ENCODE measurements at places on chromosomes 2 and 18.

GRCh38 chr2:22600999-22601398 is 784.0 kb upstream of the KLHL29 start:
- DNase-seq, result no peak

DNA sequence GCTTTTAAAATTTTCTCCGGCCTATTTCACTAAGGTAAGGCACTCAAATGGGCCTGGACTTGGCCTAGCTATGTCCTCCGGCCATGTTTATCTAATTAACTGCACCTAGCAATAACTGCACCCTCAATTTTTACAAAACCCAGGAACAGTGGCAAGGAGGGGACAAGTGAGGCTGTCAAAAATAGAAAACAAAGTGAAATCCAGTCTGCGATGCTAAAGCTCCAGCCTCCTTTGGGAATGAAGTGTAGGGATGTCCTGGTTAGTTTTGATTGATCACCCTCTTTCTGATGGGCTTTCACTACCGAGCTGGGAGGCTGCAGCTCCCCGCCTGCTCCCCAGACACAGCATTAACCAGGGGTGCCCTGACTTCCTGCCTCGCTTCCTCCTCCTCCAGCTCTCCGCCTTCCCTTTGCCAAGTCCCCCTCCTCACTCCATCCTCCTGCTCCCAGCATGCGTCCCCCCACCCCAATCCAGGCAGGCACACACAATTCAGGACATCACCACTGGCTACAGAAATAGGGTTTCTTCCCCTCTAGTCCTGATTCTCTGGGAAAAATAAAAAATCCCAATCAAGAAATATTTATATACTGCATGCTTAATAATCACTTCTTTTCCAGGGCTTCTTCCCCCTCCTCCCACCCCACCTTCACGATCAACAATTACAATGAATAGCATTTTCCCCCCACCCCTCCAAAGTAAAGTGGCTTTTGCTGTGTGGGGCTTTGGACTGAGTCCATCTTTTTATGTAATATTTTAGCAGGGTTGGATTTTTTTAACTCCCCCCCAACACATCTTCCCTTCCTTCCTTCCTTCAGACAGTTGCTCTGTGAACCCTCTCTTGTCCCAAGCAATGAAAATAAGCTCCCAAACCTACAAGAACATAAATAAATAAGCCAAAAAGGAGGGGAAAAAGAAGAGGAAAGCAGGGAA is 3.3 kb upstream of the POU3F3 start:
- no peak for DNase-seq

DNA sequence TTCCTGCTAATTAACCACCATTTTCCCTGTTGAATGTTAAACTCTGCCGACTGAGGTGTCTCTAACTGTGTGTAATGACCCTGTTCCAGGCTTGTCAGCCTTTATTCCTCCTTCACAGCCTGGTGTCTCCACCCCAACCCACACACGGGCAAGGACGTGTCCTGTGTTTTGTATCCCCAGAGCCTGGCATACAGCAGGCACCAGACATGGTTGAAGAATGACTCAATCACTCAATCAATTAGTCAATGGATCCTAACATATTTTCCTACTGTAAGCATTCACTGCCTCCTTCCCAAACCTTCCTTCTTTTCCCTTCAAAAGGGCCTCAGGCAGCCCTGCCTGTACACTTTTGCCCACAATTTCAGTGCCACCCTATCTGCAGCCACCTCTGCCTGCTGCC is 2.7 kb upstream of the TNS1 start:
- DNase-seq, result no peak

- DNase-seq, result peak; percentile 70
These were observed 19.6 kb downstream of the RSAD2 start for GRCh38 chr2:6896930-6897759.

DNA sequence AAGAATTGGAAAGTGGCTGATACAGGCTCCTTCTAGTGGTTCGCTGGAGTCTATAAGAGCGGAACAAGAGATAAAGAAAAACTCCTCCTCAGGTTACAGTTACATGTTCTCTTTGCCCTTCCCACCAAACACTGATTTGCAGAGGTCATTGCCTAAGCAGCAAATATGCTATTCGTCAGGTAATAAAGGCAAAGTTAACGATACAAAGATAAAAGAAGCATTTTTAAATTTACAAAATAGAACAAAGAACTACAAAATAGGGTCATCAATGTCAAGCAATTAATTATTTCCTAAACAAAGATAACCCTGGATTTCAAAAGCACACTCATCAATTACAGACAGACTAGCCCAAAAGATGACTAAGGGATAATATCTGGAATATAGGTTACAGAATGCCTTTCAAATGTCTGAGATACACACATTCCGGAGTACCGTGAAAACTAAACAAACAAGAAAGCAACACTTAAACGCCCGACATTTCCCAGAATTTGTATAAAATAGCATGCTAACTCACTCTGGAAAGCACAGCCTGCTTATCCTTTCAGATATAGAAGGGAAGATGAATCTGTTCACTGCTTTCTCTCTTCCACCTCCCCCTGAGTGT is 186.4 kb downstream of the MREG start:
- no peak for DNase-seq

DNA sequence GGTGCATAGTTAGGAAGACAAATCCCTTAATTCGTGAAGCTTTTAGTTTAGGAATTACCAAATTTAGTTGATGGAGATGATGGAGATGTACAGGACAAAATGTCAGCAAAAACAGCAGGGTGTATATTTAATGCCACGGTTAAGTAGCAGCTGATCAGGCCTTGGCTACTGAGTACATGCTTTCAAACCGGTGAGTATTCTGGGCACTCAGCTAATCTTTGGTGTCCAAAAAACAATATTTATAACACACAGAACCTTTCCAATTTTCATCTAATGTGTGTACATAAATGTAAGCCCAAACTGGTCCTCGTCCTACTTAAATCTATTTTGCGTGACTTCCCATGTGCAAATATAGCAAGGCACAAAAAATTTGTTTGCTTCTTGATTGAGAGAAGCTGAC is 703.4 kb upstream of the LINC00305 start:
- DNase-seq, result peak; percentile 48

- DNase-seq, result no peak
These were observed 51.3 kb upstream of the SLC1A4 start for GRCh38 chr2:64937687-64938491.

GRCh38 chr18:13501891-13502290 is 224.5 kb downstream of the FAM210A start:
- peak; percentile 44 for DNase-seq

DNA sequence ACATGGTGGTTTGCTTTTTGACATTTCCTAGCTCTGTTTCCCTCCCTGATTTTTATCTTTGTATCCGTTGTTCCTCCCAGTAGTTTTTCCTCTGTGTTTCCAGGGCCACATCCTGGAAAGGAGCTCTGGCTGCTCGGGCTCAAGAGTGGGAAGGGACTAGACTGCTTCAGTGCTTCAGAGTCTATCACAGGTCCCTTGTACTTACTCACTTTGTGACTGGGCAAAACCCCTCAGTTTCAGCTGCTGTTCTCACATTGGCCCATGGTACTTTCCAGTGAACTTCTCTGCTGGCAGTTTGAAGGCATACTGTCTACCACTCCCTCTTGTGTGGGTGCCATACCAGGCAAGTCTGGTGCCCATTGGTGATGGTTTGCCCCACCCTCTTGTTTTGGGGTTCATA is 7.5 kb upstream of the STAMBP start:
- DNase-seq, result no peak

- DNase-seq, result no peak
These were observed 80.8 kb downstream of the PTGR3 start for GRCh38 chr18:75128051-75128605.

DNA sequence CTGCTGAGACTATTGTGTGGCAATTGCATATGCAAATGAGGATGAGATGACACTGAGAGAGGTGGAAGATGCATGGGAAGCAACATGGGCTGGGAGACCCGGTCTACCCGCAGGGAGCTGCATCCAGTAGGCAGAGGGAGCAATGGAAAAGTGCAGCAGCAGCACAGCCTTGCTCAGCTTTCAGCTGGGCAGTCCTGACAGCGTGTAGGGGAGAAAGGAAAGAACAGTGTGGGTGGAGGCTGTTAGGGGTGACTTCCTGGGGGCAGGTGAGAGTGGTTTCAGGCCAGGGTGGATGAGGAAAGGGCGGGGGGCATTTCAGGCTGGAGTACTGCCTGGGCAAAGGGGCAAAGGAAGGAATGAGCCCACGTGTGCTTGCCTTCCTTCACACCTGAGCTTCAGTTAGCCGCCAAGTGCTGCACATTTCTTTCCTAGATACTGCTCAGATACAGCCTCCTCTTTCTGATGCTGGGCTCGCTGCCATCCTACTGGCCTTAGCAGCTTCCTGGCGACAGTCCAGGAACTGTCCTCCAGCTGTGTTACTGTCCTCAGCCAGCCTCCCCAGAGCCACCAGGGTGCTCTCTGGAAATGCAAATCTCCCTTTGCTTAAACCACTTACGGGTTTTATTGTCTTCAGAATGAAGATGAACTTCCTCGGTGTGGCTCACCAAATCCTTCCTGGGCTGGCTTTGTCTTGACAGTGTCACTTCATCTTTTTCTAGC is 276.3 kb downstream of the TSN start:
- no peak for DNase-seq

DNA sequence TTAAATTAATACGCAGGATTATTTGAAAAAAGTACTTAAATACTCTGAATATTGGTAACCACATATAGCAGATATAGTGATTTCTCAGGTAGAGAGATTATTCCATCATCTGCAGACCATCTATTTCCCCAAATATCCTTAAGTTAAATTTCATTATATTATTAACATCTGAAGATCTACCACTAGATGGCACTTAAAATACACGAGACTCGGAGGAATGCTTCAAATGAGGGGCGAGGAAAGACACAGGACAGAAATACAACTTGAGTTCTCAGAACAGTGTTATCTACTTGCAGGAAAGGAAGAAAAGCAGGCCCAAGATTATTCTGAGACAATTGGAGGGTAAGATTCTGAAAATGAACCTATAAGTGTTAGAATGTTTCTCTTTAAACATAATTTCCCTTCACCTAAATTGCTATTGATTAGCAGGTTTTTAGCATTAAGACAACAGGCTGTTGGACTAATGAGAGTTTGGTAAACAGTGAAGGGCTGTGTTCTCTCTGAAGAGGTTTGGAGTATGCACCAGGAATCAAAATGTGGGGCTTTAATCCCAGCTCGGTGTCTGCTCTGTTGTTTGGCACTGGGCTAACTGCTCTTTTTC is 76.9 kb upstream of the GCFC2 start:
- peak; percentile 79 for DNase-seq

- peak; percentile 49 for DNase-seq
These were observed at the start of gene CHRNA1 for GRCh38 chr2:174764280-174765255. CHRNA1 (minus strand) TSS chr2:174764472; CDS start chr2:174764394, 78 bp downstream.

DNA sequence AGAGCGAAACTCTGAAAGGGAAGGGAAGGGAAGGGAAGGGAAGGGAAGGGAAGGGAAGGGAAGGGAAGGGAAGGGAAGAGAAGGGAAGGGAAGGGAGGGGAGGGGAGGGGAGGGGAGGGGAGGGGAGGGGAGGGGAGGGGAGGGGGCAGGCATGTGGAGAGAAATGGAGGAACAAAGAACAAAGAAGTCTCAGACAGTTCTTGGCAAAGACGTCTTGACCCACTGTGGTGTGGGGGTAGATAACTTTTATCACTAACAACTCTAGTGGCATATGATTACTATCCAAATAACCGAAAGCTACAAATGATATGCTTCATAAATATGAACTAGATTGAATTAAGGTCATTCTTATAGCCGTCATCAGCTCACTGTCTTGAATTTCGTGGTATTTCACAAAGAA is 3.2 kb downstream of the UPP2 start:
- no peak for DNase-seq

DNA sequence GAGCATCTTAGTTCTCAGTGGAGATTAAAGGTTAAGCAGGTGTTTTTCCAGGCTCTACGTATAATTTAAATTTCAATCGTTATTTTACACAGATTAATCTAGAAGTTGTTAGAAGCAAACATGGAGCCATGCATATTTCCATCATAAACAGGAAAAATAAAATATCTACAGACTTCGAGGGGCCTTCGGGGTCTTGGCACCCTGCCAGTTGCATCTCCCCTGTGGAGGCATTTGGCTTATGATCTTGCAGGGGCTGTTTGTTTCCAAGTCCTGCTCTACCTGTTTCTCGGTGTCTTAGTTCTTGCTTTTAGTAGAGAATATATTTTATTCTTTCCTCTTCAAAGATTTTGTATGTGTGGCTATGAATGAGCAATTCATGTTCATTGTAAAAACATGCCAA is 67.2 kb upstream of the FAM136A start:
- DNase-seq, result no peak

GRCh38 chr2:105744091-105744908 is 412 bp upstream of the NCK2 start:
- DNase-seq, result peak; percentile 63

DNA sequence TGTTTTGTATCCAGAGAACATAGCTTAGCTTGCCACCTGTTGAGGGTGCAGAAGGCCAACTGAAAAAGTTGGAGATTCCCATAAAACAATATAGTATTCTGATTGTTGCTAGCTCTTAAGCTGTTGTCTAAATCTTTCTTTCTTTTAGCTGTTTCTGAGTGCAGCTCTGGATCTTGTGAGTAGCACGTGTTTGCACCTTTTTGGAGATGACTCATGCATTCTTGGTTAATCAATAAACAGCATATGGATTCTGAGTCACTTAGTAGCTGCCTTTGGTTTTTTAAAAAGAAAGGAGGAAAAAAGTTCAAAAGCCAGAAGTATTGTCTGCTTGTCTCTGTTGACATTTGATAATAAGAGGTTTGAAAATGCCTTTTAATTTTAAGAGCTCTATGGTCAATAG is 483.0 kb upstream of the FSIP2 start:
- DNase-seq, result no peak

DNA sequence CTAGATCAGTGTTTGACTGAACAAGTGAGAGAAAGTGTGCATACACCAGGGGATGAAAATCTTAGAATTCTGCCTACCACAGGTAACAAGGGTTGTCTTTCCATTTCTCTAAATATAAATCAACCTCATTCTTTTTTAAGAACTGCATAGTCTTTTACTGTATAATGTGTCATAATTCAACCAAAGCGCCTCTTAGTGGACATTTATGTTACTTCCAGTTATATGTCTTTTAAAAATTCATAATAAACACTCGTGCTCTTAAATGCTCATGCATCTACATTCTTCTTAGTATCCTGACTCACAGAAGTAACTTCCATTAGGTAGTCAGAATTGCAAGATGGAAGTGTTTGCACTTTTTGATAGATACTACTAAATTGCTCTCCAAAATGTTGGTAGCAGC is 76.2 kb downstream of the CHRNA1 start:
- DNase-seq, result no peak

DNA sequence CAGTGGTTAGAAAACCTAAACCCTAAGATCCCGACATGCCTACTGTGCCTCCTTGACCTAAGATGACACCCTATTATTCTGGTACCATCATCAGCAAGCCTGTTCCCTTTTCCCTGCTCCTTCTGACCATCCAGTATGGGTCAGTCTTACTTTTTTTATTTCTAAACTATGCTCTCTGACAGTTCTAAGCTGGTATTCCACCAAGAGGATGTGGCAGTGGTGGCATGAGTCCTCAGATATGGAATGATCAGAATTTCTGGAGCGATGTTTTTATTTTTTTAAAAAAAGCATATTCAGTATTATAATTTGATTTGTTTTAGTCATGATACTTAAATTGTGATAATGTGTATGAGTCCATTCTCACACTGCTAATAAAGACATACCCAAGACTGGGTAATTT is 145.9 kb upstream of the LHCGR start:
- DNase-seq, result no peak
